SK-N-SH treated with all-trans-retinoic acid at 6 μM for 48 hours (cell line): ENCODE measurements at places on chromosomes 6 and 20.

DNA sequence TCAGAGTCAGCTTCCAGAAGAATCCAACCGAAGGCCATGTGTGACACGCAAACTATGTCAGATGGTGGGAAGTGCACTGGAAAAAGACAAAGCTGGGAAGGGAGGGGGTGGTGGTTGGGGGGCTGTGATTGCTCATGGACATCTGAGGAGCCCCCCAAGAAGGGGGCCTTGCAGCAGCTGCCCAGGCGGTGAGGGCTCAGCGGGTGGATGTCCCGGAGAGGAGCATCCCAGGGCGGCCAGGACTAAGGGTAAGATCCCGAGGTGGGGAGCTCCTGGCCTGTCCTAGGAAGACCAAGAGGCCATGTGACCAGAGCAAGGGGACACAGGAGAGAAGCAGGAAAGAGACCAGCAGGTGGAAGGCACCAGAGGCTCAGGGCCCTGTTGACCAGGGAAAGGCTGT, 299.5 kb downstream of the PREX1 start:
- no peak for ATAC-seq

GRCh38 chr6:131867744-131868143, 59.9 kb downstream of the ENPP1 start:
- ATAC-seq = no peak

DNA sequence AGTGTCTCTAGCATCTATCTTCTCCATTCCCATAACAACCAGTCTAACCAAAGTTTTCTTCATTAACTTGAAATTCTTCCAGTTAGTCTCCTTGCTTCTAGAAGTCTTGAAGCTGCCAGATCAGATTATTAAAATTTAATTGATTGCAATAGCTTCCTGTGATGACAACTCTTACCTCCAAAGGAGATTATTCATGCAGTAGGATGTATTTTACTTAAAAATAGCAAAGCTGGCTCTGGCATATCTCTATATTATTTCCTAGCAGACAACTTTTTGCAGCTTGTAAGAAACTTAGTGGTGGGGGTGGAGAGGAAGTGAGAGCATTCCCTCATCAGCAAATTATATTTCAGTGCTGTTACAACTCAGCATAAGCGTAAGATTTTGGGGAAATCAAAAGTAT, 290.4 kb downstream of the GRIK2 start:
- ATAC-seq = no peak

- ATAC-seq = peak; percentile 44
These were observed 811.0 kb upstream of the GJE1 start for GRCh38 chr6:141321493-141322347.

- ATAC-seq = no peak
These were observed 24.8 kb upstream of the PBOV1 start for GRCh38 chr6:138242987-138243592.

DNA sequence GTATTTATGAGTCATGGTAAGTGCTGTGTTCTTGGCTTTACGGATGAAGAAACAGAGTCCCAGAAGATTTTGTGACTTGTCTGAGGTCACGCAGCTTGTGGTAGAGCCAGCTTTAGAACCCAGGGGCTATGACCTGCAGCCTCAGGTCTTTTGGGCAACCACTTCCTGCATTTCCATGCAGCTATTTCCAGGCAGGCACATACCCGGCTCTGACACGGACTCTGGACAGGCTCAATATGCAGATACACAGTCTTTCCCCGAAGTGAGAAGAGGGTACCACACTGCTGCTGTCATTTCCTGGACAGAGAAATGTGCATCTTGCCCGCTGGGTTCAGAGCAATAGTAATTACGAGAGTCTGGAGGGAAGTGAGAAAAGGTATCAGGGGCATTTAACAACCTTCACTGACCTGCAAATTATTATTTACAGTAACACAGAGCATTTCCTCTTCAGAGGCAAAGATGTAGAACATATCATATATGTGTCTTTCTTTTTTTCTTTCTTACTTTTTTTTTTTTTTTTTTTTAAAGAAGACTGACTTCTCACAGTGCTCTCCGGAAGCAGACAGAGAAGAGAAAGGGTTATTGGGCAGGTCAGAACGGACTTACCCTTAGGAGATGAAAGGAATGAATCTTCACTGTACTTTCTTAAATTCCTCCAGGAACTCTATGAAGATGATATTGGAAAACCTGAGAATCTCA, 185.1 kb downstream of the CLIC5 start:
- ATAC-seq = peak; percentile 34; the same call in 2 of the 3 replicates

DNA sequence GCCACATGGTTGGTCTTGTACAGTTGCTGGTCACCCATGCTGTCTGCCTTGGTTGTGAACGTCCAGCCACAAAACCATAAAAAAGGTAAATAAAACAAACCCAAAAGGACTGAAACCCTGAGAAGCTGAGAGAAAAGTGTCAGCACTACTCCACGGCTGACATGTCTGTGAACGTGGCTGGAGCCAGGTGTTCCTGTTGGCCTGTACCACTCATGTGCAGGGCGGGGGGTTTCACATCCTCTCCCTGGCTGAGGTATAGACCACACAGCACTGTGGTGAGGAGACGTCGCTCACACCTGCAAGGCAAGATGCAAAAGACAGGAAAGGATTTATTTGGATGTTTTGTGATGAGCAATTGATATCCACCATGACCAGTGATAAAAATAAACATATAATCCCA, 51.9 kb upstream of the MRPS10 start:
- ATAC-seq = no peak

GRCh38 chr6:105872249-105872648, 213.9 kb upstream of the PRDM1 start:
- ATAC-seq = no peak

- ATAC-seq = no peak
These were observed 509.9 kb downstream of the TENT5A start for GRCh38 chr6:81242624-81243023.

DNA sequence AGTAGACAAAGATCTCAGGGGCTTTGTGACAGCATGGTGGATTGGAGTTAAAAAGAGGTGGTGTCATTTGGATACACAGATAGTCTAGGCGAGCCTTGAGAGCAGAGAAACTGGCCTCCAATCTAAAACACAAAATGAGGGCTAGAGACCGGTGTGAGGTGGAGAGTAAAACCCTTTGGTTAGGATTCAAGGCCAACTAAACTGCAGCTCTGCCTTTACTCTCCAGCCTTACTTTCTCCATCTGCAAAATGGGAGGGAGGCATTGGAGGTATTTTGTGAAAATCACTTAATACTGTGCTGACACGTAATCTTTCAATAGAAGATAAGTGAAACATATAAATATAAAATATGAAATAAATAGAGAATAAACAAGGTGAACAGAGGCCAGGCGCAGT, 89.1 kb upstream of the QKI start:
- no peak for ATAC-seq
